Prostate gland (tissue), 2 donors: ENCODE measurements at places on chromosomes 5 and 9.

DNA sequence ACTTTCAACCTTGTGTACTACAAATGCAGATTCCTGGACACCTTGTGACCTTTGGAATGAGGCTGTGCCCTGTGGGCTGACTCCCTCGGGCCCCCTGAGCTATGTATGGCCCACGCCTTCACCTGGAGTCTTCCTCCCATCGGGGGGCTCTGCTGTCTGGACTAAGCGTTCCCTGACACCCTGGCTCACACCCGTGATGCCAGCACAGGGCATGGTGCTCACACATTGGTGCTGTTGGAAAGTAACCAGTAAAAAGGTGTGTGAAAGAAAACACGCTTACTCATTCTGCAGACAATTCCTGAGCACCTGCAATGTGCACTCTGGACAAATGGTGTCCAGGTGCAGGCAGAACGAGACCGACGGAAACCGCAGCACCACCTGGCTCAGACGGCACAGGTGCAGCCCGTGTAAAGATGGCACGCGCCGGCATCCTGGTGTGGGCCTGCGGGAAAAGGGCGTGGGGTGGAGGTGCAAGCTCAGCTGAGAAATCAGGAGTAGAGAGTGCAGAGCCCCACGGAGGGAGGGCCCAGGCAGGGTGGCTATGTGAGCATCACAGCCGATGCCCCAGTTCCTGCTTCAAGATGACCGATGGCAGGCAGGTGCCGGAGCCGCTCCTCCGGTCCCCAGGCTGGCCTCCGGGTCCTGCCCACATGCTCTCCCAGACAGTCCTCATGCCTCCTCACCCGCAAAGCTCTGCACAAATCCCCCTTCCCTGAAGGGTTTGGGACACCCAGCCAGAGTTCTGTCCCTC lies 11.0 kb downstream of the LPCAT1 start:
- no peak for DNase-seq

DNA sequence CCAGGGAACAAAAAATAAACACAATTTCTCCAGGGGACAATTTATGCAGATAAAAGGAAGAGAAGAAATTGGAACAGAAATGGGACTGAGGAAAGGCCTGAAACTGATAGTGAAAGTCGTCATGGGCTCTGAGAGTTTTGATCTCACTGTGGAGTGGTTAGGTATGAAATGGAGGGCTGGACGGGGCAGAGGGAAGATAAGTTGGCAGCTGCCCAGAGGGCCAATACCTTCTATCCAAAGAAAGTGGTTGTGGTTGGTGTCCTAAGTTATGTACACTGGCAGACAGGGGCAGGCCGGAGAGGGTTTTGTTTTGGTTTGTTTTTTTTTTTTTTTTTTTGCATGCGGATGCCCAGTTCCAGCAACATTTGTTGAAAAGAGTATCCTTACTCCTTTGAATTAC lies 46.1 kb downstream of the ZNF618 start:
- peak; percentile 3 for DNase-seq

- no peak for DNase-seq
Measured at GRCh38 chr9:77765781-77766259, 117.7 kb upstream of the GNA14 start.

GRCh38 chr9:100549048-100549447 lies 28.8 kb upstream of the CAVIN4 start:
- no peak for DNase-seq

- DNase-seq = no peak
Measured at GRCh38 chr9:120440791-120441190, 139.2 kb downstream of the CDK5RAP2 start.

GRCh38 chr5:110769000-110769681 lies 30.3 kb downstream of the SLC25A46 start:
- DNase-seq = no peak

- no peak for DNase-seq
Measured at GRCh38 chr9:136596630-136597031, 50.8 kb upstream of the NOTCH1 start.

- no peak for DNase-seq
Measured at GRCh38 chr5:123037104-123037418, 536 bp upstream of the PPIC start.

GRCh38 chr5:105397749-105398148 lies 1835.2 kb upstream of the NUDT12 start:
- no peak for DNase-seq

DNA sequence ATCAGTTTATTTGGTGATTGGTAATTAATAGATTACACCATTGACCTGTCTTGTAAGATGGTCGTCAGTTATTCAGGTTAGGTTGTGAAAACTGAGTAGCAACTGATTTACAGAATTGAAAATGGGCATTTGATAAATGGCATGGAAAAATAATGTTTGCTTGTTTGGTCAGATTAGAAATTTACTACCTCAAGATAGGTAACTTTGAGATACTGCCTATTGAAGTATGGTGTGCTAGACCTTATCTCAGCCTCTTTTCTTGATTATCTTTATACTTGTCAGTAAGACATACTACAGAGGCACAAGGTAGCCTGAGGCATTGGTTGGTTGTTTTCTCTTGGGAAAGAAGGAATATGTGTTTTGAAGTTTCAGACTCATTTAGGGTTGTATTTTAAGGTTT lies 174.5 kb downstream of the XRCC4 start:
- no peak for DNase-seq

DNA sequence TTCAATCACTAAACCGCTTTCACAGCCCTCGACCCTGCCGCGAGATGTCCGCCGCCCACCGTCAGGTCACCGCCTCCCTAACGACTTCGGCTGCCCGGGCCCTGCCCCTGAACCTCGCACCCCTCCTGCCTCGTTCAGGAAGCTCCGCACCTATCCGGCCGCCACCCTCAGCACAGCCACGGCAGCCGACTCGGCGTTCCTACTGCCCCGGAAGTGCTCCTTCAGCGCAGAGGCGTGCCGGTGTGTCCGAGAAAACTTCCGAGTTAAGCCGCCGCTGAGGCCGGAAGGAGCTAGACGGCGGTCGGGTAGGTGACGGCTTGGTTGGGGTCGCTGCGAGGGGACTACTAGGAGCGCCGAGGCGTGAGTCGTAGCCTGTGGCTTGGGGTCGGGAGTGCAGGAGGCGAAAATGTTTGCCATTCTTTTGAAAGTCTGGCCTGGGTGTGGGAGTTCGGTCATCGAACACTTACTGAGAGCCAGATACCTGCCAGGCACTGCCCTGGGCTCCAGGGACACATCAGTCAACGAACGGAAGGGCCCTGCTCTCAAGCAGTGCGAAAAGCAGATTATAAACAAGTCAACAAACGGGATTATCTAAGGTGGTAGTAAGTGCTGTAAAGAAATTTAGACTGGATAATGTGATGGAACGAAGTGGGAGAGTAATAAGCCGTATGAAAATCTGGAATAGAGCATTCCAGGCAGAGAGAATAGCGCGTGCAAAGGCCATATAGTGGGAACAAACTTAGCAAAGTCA lies at the start of the genes FAM114A2 and MFAP3:
Gene FAM114A2 (minus strand): TSS at position 204 of the 751 bp plus-strand sequence. CDS start 3,957 bp downstream, outside the sequence.
Gene MFAP3 (plus strand): TSS at position 261 of the 751 bp plus-strand sequence. CDS start 10,756 bp downstream, outside the sequence.
- peak; percentile 86 for DNase-seq

- no peak for DNase-seq
Measured at GRCh38 chr9:10855847-10856246, 243.0 kb upstream of the PTPRD start.

DNA sequence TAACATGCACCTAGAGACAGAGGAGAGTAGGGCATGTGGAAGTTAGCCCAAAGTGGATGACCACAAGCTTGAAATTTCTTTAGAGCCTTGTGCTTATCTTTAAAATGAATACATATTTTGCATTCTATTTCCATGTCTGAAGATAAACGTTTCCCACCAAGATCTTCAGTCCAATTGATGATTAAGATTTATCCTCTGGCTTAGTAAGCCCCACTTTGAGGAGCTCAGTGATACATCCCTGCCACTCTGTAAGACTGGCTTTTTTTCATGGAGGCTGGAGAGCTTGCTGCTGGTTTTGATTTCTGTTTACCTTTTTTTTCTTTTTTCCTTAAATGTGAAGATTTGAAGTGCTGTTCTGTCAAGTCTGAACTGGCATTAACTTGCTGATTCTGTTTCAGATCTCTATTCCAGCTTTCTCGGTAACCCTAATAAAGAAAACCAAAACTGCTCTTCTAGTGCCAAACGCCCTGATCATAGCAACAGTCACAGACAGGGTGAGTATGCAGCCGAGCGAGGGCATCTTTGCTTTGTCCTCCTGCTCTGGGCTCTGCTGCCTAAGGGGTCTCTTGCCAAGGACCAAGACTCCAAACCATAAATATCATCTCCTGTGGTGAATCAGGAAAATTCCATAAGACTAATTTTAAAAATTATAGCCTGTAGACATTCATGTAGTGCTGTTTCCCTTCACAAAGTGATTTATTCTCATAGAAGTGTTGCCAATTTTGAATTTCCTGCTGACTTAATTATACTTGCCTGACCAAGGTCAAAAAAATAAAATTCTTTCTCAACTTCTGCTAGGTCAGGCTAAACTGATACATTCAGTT lies 54.3 kb downstream of the GRAMD2B start:
- no peak for DNase-seq

DNA sequence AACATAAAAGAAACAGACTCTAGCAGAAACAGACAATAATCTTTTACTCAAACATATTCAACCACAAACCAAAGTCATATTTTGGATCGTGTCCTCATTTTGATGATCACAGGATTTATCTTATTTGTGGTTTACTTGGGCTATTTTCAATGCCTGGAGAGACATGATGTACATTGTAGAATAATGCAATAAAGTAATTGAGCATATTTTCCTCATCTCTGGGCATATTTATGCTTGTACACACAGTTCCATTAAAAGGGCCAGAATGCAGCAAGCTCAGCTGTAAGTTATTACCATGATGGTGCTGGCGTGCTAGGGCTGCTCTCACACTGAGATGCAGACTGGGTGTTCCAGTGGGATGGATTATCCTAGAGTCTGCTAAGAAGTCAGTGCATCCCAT lies 456.7 kb downstream of the TLE4 start:
- DNase-seq = no peak

GRCh38 chr9:131097948-131098278 lies 1.6 kb downstream of the AIF1L start:
- DNase-seq = no peak

DNA sequence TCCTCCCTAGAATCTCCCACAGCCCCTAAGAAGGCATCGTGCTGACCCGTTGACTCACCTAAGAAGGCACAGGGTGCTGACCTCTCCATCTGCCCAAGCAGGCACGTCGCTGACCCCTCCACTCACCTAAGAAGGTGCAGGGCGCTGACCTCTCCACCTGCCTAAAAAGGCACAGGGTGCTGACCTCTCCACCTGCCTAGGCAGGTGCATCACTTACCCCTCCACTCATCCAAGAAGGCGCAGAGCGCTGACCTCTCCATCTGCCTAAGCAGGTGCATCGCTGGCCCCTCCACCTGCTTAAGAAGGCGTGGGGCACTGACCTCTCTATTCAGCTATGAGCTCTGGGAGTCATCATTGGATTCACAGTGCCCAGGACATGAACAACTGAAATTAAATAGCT lies 54.4 kb upstream of the FCN1 start:
- no peak for DNase-seq

- no peak for DNase-seq
Measured at GRCh38 chr5:79191457-79191856, 44.5 kb upstream of the JMY start.

DNA sequence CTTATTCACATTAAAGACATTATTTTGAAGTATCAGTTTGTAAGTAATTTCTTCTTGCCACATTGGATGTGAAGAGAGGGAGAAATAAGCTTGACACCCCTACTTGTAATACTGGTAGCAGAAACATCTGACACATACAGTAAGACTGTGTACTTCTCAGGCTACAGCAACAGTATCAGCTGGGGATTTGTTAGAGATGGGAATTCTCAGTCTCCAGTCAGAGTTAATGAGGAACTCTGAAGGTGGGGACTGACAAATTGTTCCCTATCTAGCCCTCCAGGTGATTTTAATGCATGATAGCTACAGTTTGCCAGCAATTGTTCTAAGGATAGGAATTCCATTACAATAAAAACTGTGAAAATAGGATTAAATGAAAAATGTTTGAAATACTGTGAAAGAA lies 524.8 kb downstream of the PRR16 start:
- no peak for DNase-seq

DNA sequence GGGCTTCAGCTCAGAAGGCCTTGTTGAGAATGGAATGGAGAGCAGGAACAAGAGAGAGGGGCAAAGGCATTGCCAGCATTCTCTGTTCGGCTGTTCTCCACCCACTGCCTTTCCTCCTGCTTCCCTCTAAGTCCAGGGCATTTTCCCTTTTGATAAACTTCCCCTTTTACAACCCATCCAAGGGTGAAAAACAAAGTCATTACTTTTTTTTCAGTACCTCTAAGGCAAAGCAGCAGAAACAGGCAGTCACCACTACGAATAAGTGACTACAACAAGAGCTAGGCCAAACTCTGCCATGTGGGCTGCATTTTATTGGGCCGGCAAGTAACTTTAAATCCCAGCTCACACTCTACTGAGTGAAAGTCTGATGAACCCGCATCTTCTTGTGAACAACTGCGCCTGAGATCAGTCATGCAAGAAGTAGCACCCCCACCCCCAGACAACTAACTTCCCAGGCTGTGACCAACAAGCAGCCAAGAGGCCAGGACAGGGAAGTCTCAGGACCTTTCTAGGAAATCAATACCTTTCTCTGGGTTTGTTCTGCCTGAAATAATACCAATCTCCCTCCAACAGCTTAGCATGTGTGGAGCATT lies 13.1 kb downstream of the IL7R start:
- DNase-seq = no peak

- no peak for DNase-seq
Measured at GRCh38 chr9:4034404-4034803, 265.5 kb downstream of the GLIS3 start.

DNA sequence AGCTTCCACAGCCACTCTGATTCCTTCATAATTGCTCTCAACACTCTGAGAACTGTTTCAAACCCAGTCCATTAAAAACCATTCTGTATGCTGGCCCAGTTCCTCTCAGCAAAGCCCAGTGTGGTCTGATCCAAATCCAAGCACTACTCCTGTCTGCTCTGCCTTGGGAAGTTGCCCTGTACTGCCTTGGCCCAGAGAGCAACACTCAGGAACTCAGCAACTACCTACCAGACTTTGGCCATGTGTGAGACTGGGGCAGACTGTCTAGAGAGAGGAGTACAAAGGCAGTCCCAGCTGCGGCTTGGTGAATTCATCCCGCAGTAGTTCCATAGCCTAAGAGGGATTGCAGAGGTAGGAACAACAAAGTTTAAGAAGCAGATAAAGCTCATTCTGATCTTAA lies 214.4 kb downstream of the MCTP1 start:
- no peak for DNase-seq

- peak; percentile 61 for DNase-seq
Measured at GRCh38 chr5:73215891-73216610, 43.1 kb downstream of the TMEM174 start.

- DNase-seq = no peak
Measured at GRCh38 chr9:7375013-7375511, 424.5 kb downstream of the DMAC1 start.

DNA sequence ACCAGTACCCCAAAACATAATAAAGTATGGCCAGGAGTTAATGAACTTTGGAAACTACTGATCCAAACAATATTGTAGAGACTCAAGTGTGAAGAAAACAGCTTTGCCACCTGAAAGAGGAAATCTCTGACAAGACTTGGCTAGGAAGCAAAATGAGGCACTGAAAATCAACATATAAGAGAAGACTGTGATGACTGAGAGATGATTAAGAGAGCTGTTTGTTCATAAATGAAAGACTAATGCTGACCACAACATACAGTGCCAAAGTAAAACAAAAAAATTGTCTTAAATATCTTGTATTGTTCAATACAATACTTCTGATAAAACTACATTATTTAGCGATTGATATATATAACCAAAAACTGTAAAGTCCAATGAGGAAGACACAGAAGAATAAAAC lies 7.2 kb downstream of the RC3H2 start:
- DNase-seq = no peak

- DNase-seq = no peak
Measured at GRCh38 chr5:7857926-7858632, 7.1 kb upstream of the CFAP90 start.
